ENCODE measurements at places on chromosomes 4 and X.

- no peak for DNase-seq
These were observed 226.1 kb downstream of the PCDH7 start for GRCh38 chr4:30946288-30946687.

- DNase-seq: no peak
These were observed 251.8 kb downstream of the TENM3 start for GRCh38 chr4:182495031-182495430.

DNA sequence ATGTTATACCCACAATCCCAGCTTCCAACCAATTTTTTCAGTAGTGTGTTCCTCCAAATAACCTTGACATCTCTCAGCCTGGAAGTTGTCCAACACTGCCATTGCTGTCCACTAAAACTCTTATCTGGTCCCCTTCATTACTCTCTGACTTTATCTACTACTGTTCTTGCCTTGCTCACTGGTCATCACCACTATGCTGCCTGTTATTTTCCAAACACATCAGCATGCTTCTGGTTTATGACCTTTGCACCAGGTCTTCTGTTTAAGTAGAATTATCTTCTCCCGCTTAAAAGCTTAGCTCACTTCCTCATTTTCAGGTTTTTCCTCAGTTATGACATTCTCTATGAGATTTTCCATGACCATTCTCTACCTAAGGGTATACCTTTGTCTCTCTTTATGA, 5.5 kb downstream of the ELMOD2 start:
- DNase-seq: no peak

- DNase-seq: no peak
These were observed 147.3 kb downstream of the HS6ST2 start for GRCh38 chrX:132810964-132811712.

- DNase-seq: no peak
These were observed 26.0 kb upstream of the BMP2K start for GRCh38 chr4:78749972-78750727.

- no peak for DNase-seq
These were observed 10.7 kb upstream of the BRS3 start for GRCh38 chrX:136477026-136477425.

- no peak for DNase-seq
These were observed 83.2 kb upstream of the ARHGAP24 start for GRCh38 chr4:85391589-85392410.

GRCh38 chr4:40264995-40265909, 68.4 kb downstream of the RHOH start:
- no peak for DNase-seq

GRCh38 chr4:154231806-154232478, 259.7 kb downstream of the DCHS2 start:
- no peak for DNase-seq

DNA sequence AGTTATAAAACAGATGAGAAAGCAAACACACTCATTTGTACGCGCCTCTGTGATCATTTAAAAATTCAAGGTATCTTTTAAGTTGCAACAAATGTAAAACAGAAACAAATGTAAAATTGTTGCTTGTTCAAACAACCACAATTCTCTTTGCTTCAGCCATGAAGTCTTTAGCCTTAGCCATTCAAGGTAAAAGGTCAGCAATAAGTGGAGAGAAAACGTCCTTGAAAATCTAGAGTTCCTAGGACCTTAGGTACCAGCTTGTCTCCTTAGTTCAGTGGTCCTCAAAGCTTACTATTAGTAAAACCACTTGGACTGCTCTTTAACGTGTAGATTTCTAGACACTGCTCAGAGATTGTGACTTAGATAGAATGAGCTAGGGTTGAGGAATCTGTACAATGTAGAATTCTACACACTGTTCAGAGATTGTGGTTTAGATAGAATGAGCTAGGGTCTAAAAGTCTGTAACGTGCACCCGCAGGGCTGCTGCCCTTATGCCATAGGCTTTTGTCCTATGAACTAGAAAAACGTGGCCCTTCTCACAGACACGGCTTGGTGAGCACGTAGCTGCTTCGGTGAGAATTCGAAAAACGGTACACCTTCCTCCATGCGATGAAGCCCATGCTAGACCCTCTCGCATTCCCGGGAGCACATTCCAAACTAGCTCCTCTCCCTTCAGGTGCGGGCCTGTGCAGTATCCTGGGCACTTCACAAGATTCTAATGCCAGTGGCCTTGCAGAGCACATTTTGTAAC, 1.7 kb downstream of the PLAC8 start:
- peak; percentile 28 for DNase-seq

- no peak for DNase-seq
These were observed 1010.4 kb downstream of the ADGRL3 start for GRCh38 chr4:62210486-62210885.

DNA sequence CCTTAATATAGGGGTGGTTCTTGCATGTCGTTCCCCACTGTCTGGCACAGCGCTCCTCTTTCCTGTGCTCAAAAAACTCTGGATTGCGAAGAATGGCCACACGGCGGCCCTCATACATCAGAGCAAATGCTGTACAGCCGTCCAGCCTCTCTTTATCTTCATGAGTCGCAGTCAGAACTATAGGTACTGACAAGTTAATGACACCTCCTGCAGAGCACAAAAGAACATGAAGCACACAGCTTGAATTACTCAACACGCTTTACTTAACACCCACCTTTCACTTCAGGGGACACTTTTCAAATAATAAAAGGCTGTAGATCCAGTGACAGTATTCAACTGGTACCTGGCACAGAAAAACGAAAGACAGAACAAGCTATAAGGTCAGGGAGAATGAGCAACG, 65.3 kb downstream of the PAPSS1 start:
- no peak for DNase-seq

DNA sequence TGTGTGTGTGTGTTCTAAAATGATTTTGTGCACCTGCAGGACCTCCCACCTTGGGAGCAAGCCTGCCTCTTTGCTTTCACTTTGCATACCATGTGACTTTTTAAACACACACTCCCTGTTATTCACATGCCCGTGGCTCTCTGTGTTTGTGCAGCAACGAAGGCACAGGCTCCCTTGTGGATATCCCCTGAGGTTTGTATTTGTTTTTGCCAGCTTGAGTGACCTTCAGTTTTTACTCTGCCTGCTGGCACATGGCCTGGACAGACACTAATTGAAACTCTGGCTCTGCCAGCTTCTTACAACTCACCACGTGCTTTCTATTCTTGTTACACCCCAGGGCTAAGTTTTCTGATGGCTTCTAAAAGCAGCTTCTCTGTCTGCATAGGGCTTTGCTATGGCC, 885.8 kb downstream of the SH3BGRL start:
- no peak for DNase-seq

DNA sequence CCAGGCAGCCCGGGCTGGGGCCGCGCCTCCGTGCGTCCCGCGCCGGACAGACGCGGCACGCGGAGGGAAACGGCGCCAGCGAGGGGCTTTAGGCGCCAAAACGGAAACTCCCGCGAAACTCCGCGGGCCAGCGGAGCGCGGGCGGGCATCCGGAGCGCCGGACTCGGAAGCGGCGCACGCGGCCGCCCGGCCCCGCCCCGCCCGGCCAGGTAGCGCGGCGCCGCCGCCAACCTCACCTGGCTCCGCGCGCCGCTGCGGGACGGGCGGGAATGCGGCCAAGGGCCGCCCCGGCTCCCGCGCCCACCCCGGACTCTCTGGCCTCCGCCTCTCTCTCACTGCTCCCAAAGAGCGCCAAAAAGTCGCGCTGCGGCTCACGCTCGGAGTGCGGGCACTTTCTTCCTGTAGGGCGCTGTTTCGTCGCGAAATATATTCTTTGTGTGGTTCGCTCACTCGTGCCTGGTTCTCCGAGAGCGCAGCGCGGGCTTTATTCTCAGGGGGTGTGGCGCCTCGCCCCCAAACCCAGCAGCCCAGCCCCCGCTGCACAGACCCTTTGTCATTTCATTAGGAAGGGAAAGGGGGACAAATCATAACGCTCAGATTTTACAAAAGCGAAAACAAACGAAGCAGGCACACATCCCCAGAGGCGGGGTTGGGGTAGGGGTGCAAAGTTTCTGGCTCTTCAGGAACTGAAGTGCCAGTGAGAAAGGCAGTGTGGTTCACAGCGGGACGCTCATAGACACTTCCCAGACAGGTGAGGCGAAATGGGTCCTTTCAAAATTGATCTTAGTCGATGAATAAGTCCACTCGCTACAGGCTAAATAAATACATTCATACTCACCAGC, 961 bp upstream of the MBNL3 start:
- peak; percentile 35 for DNase-seq

- DNase-seq: no peak
These were observed 809.7 kb upstream of the NDST4 start for GRCh38 chr4:115923152-115923551.

GRCh38 chrX:124117325-124117724, 155.8 kb downstream of the STAG2 start:
- DNase-seq: no peak

- DNase-seq: no peak
These were observed 17.1 kb upstream of the BMP15 start for GRCh38 chrX:50893466-50893865.

- DNase-seq: no peak
These were observed 19.7 kb downstream of the ZFP42 start for GRCh38 chr4:188015025-188015940.

GRCh38 chr4:125948021-125948420, 633.3 kb downstream of the FAT4 start:
- DNase-seq: no peak

GRCh38 chrX:45068569-45068968, 132.1 kb downstream of the DIPK2B start:
- no peak for DNase-seq

GRCh38 chr4:40749717-40750460, at the start of gene NSUN7:
TSS of gene NSUN7 (plus strand) at chr4:40749955. CDS start at chr4:40750694, 739 bp downstream.
- peak; percentile 36 for DNase-seq

GRCh38 chrX:86148024-86148511, at the start of gene DACH2:
TSS of gene DACH2 (plus strand) at chrX:86148451.
- DNase-seq: peak; percentile 43

GRCh38 chr4:53055716-53056403, 193.7 kb downstream of the RASL11B start:
- no peak for DNase-seq

- DNase-seq: no peak
These were observed 1958.6 kb downstream of the C4orf33 start for GRCh38 chr4:131054489-131055019.

- DNase-seq: no peak
These were observed 13.2 kb downstream of the DGKQ start for GRCh38 chr4:960140-960635.

- DNase-seq: no peak
These were observed 32.9 kb downstream of the NIPAL1 start for GRCh38 chr4:48049483-48049882.

DNA sequence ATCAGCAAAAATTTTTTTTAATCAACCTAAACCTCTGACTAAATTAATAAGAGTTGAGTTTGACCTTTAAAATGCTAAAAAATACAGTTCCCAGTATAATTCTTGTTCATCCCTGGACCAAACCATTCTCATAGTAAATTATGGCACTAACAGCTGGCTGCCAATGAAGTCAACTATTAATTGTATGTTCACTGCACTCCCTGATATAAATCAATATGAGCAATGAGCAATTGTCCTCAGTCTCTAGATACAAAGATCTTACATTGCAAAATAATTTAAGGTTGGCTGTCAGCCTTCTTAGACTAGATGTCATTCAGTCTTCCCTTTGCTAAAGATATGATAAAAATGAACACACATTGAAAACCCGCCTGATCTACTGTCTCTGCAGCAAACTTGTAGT, 39.3 kb downstream of the NKX6-1 start:
- no peak for DNase-seq

DNA sequence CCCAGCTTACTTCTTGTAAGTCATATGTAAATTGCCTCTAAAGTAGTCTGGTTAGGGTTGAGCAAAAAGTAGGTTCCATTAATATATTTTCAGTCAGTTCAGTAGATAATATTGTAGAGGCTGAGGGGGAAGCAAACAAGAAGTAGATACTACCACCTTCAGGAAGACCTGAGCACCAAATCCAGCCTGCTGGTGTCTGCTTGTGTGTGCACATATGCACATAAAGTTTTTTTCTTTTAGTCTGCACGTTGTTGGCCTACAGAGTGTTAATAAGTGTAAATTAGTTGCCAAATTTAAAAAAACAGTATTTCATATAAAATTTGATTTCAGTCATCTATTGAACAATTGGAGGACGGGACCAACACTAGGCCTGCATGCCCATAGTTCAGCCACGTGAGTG, 76.7 kb downstream of the CCKAR start:
- DNase-seq: no peak

- DNase-seq: no peak
These were observed 92.9 kb upstream of the PAK3 start for GRCh38 chrX:111003118-111003517.

- no peak for DNase-seq
These were observed 61.6 kb upstream of the TMEM33 start for GRCh38 chr4:41873380-41874295.

DNA sequence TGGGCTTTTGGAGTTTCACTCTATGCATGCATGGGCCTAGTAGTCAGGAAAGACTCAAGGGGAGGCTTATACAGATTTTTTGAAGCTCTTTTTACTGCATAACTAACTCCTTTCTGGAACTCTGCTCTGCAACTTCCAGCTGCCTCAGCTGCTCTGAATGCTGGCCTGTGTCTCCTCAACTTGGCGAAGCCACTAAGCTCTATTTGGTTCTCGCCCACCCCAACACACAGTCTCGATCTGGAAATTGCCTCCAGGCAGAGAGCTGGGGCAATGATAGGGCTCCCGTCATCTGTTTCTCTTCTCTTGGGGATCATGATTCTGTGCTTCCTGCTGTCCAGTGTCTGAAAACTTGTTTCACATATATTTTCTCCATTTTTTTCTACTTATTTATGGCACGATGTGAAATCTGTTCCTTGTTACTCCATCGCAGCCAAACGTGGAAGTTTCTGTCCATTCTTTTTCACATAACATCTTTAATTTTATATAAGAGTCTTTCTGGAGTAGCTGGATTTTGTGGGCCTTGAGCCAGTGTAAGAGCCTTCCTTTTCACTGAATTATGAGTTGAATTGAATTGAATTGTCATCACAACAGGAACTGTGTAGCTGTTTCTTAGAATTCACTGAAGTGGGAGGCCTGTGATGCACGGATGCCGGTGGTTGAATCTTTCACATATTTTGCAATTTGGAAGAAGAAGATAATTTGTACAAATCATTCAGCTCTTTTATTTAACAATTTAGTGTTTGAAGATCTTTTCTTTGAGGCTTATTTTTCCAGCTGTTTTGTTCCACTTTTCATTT, 9.0 kb downstream of the ZNF275 start:
- no peak for DNase-seq

DNA sequence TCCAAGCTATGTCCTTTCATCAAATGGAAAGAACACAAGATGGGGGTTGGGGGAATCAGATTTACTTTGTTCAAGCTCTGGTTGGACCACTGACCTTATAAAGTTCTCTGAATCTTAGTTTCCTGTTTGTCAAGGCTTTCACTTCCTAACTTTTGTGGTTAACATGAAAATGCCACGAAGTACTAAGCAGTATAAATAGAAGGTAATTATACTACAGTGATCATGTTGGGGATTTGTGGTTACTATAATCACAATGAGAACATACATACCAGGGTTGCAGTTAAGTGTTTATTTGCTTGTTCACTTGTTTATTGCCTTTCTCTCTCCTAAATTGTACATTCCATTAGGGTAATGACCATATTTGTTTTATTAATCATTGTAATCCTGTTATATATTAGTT, 53.2 kb downstream of the SPRY1 start:
- no peak for DNase-seq
